ENCODE measurements at places on chromosomes 16 and 17.
A peak's percentile ranks its signal among the peaks of the same experiment; 100 is the strongest.

- no peak for DNase-seq
Observed at GRCh38 chr16:57159447-57159846, 26.4 kb downstream of the PSME3IP1 start.

- DNase-seq: no peak
Observed at GRCh38 chr16:78474762-78475161, 375.3 kb downstream of the WWOX start.

DNA sequence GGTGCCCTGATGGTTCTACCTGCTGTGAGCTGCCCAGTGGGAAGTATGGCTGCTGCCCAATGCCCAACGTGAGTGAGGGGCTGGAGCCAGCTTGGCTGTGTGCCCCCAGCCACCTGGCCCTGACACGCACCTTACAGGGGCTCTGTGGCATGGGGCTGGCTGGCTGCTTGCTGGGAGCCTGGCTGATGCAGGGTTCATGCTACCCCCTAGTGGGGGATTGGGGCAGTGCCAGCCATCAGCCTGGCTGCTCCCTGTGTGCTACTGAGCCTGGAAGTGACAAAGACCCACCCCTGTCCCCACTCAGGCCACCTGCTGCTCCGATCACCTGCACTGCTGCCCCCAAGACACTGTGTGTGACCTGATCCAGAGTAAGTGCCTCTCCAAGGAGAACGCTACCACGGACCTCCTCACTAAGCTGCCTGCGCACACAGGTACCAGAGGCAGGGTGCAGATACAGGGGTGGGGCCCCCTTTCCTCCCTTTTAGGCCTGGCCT, 5.7 kb downstream of the GRN start:
- DNase-seq: no peak

DNA sequence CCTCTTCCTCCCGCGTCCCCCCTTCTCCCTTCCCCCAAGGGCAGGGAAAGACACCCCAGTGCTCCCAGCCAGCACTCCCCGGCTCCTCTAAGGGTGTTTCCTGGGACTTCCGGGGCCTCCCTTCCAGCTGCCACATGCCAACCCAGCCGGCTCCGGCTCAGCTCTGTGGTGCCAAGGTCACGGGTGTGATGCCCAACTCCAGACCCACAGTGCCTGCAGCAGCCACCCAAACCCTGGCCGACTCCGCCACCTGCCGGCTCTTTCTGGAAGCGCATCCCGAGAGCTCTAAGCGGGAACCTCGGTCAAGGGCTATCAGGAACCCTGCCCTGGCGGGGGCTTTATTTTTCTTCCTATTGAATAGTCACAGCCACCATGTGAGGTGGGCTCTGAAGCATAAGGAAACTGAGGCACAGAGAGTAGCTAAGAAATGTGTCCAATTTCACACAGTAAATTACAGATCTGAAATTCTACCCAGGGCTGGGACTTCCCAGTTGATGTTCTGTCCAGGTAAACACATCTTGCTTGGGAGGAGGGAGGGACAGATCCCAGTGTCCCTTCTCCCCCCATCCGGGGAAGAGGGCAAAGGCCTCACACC, 3.3 kb upstream of the PPP1R1B start:
- peak; percentile 73 for DNase-seq

DNA sequence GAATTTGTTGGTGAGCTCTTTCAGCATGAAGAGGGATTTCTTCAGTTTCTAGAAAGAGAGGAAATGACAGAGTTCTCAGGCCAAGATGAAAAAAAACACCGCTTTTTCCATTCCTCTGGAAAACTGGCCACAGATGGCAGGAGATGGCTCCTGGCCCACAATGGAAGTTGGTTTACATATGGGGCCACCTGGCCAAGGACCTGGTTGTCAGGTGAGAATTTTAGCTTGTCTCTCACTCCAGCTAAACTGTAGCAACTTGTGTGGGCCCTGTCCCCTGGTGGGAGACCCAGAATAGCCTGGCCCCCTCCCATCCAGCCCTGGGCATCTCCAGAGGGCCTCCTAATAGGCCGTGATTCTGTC, 33.6 kb downstream of the LGALS9 start:
- no peak for DNase-seq

DNA sequence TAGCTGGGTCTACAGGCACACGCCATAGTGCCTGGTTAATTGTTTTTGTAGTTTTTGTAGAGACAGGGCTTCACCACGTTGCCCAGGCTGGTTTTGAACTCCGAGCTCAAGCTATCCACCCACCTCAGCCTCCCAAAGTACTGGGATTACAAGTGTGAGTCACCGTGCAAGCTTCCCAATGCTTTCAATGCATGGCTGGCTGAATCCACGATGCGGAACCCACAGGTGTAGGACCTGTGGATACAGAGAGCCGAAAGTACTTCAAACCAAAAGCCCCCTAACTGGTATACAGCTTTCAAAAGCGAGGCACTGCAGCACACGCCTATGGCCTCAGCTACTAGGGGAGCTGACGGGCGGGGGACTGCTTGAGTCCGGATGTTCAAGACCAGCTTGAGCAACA, 44.8 kb downstream of the METTL16 start:
- no peak for DNase-seq

DNA sequence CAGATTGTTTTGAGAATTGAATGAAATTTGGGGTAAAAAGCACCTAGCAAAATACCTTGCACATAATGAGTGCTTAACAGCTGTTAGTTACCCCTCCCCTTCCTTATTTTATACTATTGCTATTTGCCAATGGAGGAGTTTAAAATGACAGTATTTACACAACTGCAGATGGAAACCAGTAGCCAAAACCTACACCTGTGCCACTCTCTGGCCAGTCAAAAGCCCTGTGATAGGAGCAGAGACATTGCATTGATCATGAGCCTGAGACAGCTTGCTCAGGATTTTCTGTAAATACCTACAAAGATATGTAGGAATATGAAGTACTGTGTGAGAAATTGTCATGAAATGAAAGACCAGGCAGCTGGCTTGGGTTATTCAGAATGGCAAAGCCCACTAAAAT, 115.3 kb upstream of the HLF start:
- DNase-seq: no peak

GRCh38 chr16:22938647-22939046, 124.7 kb downstream of the HS3ST2 start:
- DNase-seq: no peak

GRCh38 chr16:17364319-17365210, 106.2 kb downstream of the XYLT1 start:
- no peak for DNase-seq

DNA sequence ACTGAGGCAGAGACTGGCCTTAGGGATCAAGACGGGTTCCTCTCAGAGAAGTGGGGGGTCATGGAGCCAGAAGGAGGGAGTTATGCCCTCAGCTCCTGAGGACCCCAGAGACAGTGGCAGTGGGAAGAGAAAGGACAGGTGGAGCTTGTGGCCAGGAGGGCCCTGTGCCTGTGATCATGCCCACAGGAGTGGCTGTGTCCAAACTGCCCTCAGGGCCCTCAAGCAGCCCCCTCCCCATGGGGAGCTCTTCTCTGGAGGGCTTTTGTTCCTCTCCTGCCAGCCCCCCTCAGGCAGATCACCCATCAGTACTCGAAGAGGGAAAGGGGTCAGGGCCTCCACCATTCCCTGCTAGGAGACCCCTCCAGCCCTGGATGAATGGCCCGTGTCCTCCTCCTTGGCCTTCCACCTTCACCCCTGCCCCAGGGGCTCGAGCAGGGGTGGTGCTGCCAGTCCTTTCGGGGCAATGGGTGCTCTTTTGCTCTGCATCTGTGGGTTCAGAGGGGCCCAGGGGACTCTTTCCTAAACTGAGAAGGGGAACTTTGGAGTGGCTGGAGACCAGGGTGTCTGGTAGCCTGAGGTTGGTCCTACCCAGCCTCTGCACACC, 52.7 kb downstream of the BEAN1 start:
- DNase-seq: no peak

- no peak for DNase-seq
Observed at GRCh38 chr17:57308543-57309186, 52.3 kb downstream of the MSI2 start.

- DNase-seq: no peak
Observed at GRCh38 chr16:8430401-8430800, 159.9 kb downstream of the TMEM114 start.

- no peak for DNase-seq
Observed at GRCh38 chr17:75553295-75554110, 28.0 kb downstream of the LLGL2 start.

- DNase-seq: no peak
Observed at GRCh38 chr17:40325156-40326013, 16.4 kb downstream of the RARA start.

DNA sequence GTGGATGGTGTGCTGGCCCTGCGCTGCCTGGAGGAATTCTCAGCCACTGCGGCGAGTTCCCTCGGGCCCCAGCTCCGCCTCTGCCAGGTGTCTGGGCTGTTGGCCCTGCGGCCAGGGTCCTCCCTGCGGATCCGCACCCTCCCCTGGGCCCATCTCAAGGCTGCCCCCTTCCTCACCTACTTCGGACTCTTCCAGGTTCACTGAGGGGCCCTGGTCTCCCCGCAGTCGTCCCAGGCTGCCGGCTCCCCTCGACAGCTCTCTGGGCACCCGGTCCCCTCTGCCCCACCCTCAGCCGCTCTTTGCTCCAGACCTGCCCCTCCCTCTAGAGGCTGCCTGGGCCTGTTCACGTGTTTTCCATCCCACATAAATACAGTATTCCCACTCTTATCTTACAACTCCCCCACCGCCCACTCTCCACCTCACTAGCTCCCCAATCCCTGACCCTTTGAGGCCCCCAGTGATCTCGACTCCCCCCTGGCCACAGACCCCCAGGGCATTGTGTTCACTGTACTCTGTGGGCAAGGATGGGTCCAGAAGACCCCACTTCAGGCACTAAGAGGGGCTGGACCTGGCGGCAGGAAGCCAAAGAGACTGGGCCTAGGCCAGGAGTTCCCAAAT, 1.3 kb upstream of the TNFSF13 start:
- DNase-seq: no peak

DNA sequence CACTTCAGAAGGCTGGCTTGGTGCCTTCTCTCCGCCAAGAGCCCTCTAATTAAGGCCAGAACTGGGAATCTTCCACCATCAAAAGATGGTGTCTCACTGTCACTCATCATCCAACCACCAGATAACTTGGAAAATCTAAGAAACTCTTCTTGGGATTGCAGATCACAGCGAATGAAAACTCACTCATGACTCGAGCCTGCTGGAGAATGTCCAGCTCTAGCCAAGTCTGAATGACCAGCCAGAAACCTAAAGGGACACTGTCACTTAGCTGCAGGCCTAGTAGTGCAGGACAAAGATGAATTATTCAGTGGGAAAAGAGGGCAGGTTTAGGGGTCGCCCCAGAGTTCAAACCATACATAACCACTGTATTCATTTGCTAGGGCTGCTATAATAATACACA, 107.8 kb downstream of the XYLT1 start:
- no peak for DNase-seq

DNA sequence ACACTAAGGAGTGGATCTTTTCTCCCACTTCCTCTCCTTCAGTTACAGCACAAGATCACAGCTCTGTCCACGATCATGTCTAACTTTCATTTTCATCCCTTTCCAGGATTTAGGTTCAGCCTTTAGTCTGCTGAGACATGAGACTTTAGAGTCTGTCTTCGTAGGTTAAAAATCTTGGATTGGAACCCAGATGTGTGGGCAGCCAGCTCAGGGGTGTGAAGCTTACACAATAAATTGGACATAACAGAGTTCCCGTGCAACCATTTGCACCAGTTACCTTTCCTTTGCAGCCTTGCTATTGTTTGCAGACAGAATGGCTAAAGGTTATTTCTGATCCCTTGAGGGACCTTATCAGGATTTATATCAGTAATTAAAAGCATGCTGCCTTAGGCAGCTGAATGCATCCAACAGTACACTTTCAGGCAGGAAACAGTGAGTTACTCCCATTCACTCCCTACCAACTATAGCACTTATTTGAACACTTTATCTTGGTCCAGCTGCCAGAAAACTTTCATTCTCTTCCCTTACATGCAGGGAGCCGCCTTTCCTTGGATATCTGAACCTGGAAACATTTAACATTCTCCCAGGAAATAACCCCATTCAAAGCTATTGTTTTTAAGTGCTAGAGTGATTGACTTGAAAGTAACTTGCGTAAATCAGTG, 87.3 kb downstream of the TMEM100 start:
- no peak for DNase-seq

- DNase-seq: no peak
Observed at GRCh38 chr16:61323456-61323855, 712.8 kb downstream of the CDH8 start.

- DNase-seq: no peak
Observed at GRCh38 chr17:59888145-59888750, 4.5 kb downstream of the TUBD1 start.

GRCh38 chr16:60991886-60992285, 1044.4 kb downstream of the CDH8 start:
- no peak for DNase-seq

- no peak for DNase-seq
Observed at GRCh38 chr16:86500708-86501510, 9.4 kb upstream of the FOXF1 start.

DNA sequence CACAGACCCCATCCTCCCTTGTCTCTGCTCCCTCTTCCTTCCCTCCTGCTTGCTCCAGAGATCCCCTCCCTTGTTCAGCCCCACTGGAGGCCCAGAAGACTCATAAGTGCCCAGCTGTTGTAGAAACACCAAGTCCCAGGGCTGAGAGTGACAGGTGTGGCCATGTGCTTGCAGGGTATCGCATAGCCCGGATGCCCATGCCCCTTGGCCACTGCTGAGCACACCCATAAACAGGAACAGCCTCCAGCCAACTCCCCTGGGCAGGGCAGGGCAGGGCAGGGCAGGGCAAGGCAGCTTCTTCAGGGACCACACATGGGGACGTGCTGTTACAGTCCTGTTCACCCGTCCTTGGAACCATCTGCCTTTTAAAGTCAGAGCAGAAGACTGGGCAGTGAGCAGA, 2.0 kb downstream of the CACNG1 start:
- DNase-seq: no peak

- DNase-seq: no peak
Observed at GRCh38 chr16:2526135-2526534, 5.1 kb downstream of the CEMP1 start.

- no peak for DNase-seq
Observed at GRCh38 chr16:71520550-71520949, 5.7 kb upstream of the CHST4 start.

DNA sequence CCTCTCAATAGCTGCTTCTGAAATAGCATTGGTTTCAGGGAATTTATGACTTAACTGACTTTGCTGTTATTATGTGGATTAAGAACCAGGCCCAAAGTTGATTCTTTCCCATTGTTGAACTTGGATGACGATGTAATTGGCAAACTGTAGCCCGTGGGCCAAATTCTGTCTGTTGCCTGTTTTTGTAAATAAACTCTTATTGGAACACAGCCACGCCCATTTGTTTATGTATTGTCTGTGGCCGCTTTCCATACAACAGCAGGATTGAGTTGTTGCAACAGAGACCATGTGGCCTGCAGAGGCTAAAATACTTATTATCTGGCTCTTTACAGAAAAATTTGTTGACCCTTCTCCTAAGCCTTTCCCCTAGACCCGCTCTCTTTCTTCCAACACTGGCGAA, 31.6 kb downstream of the NTN1 start:
- no peak for DNase-seq
